Kidney tubule cell (primary cell): ENCODE measurements at places on chromosomes 7 and 10.

- DNase-seq: peak; percentile 29
Observed at GRCh38 chr7:34758111-34758601, 100.1 kb downstream of the NPSR1 start.

GRCh38 chr10:97185326-97186058, at the start of gene SLIT1:
TSS of gene SLIT1 (minus strand) at chr10:97185959. CDS start at chr10:97185674, 285 bp downstream.
- no peak for DNase-seq

DNA sequence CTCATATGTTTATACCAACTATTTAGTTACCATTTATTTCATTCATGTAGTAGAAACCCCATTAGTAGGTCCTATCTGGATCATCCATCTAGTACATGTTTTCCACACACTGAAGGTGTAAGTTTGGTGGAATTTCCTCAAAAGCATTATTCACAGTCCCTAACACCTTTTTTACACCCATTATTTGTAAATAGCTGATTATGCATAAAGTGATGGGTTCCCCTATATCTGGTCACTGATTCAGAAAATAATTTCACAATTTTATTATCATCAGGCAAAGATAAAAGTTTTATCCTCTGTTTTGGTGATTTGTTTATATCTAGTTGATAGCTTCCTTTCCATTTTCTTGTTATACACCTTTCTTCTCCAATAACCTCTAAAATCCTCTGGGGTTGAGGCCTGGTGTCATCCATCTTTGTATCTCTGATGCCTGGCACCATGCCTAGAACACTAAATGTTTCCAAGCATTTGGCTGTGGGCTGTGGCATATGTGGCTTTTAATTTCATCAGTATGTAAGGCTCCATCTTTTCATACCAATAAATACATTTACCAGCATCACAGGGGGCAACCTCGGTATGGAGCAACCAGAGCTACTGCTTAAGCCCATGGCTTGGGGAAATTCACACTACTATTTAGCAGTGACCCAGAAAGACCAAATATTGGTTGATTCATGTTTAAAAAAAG, 1089.5 kb upstream of the LRRN3 start:
- DNase-seq: no peak

GRCh38 chr10:133247681-133248333, 10.2 kb downstream of the VENTX start:
- DNase-seq: no peak

GRCh38 chr10:74330646-74331045, 179.6 kb downstream of the ADK start:
- DNase-seq: no peak

DNA sequence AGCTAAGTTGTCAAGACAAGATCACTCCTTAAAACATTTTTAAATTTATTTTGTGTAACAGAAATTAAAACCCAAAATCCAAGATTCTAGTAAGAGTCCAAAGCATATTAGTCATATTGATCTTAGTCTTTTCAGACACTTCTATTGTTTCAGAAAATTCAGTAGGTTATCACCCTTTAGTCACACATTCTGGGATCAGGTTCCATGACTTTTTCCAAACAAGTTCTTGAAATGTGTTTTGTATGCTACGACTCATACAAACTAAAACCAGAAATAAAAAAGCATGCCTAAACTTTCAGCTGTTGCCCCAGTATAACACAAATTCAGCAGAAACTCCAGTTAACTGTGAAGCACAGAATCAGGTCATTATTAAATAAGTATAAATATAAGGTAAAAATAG, 10.7 kb downstream of the SEMA3D start:
- peak; percentile 4 for DNase-seq

DNA sequence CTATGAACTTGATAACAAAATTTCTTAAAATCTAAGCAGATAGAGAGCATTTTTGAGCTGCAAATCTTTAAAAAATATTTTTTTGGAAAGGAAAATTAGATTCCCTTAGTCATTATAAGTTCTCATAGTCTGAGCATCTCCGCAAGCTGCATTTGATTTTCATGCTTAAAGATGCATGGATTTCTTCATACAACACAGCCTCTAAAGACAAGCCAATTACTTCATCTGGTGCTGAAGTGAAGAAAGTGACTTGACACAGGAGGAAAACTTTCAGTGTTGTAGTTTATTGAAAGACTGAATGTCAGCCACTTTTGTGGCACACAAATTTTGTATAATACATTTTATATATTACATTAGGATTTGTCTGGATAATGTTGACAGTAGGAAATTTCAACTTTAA, 22.5 kb downstream of the SEMA3D start:
- DNase-seq: no peak
